ENCODE measurements at places on chromosomes 7 and 10.

DNA sequence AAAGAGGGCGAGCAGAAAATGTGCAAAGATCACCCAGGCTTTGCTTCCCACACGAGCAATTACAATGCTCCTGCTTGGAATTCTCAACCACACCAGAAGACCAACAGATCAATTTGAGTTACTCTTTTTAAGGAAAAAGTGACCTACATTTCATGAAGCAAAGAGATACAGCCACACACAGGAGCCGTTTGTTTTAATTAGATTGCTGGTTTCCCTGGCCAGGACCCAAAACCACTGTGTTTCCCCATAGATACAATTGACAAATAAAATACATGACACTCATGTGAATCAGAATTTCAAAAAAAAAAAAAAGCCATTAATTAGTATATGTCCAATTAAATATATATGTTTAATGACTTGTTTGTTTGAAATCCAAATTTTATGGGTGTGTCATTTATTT is 458.3 kb downstream of the PLXDC2 start:
- DNase-seq = no peak

DNA sequence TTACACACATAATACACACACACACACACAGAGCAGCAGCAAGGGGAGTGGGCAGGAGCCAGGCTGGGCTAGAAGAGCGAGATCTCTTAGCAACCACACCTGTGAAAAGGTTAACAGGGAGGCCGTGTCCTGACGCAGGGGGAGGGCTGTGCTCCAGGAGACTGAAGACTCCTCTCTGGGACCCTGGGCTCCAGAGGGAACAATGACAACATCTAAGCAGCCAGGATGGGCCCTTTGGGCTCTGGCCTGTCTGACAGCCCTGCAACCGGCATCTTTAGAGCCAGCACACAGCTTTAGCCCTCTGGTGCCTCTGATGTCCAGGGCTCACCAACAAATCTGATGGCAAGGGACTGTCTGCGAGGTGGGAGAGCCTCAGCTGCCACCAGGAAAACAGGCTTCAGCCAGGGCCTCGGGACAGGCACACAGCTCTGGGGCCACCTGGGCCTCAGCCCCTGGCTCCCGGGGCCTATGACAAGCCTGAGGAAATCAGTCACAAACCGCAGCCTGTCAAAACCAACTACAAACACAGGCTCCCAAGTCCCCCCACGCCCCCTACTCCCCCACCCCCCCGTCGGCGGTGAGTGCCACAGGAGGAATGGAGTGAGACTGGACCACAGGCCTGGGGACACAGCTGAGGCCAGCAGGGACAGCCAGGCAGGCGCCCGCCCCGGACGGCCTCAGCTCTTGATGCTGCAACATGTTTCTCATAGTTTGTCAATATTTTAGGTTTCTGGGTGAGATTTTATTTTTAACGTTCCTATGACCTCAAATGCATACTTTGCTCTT is 102.8 kb downstream of the TNS3 start:
- no peak for DNase-seq

DNA sequence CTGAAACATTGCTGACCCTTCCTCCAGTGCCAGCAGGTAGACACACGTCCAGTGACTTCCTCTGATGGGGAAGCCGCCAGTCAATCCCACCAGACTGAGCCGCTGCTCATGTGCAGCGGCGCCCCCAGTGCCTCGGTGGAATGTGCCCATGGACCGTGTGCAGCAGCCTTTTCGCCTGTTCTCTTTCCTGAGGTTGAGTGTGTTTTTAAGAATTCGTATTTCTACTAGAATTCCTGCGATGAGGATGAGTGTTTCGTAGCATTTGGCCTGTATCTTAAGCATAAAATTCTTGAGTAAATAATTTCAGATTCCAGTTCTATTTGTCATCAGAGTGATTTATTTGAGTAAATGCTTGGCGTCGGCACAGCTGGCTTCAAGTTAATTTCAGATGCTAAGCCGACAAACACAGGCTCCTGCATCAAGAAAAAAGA is 35.4 kb downstream of the BNIP3 start:
- DNase-seq = no peak

GRCh38 chr7:140229101-140229525 is 52.3 kb upstream of the KDM7A start:
- DNase-seq = no peak

DNA sequence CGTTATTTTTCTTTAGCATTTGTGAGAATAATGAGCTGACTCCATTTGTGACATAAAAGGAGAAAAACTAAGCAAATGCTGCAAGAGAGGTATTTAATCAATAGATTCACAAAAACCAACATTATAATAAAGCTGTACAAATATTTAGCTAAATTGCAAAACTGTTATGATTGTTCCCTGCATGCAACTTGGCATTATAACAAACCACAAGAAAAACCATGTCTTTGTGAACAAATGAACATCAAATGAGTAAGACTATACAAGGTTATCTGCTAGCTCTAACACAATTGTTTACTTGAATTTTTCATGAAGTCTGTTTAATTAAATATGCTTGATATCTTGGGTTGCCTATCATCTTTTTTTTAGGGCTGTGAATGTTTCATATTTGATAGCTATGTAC is 50.8 kb upstream of the PPP1R9A start:
- DNase-seq = no peak

- DNase-seq = no peak
Observed at GRCh38 chr7:36204929-36205635, 52.0 kb downstream of the EEPD1 start.

DNA sequence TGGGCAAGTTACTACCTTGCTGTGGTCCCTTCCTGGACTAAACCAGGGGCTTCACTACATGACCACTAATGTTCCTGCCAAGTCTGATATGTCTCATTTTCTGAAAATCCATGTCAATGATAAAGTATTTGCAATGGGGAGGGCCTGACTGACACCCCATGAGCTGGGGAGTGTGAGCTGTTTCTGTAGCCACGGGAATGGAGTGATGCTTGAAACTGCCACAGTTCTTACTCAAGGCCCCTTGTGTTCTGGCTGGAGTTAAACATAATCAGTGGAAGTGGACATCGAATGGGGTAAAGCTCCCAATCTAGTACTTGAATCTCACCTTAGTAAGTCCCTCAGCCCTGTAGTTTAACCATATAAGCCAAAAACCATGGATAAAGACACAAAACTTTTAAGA is 61.9 kb upstream of the PDLIM1 start:
- no peak for DNase-seq

DNA sequence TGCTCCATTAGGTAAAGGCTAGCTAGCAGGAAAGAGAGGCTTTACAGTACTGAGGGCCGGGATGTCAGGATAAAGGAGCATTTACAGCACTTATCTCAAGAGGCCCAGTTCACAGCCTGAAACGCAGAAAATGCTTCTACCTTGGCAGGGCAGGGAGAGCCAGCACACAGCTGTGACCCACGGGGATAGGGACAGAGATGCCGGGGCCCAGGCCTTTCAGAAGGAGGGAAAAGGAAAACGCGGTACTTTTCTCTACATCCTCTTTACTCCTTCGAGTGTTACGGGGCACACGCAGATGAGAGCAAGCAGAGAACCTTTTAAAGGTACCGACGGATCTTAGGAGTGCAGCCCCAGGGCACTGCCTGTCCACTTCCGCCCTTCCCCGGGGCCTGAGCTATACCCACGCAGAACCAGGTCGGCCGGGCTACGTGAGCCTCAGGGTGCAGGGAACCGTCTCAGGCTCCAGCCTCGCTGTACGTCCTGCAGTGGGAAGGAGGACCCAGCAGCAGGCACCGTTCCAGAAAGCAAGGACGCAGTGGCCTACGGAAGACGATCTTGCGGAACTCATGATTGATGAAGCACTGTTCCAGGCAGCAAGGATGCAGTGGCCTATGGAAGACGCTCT is 232.3 kb downstream of the ELFN1 start:
- DNase-seq = no peak

DNA sequence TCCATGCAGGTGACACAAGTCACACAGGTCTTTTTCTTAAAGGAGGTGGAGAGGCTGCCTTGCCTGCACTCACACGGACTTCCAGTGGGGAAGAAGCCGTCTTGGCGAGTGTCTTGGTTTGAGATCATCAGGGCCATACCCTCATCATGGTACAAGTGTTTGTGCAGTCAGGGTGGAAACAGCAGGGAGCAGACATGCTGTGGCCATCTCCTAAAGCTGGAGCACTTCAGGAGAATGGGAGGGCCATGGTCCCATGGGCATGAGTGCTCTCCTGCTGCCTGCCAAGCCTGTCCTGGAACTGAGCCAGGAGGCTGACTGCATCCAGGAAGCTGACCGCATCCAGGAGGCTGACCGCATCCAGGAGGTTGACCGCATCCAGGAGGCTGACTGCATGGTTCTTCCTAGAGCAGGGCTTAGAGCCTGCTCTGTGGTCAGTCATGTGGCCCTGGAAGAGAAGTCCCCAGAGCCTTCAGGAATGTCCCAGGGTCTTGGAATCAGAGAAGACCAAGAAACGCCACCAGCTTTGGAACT is 98.4 kb downstream of the ADARB2 start:
- DNase-seq = no peak

DNA sequence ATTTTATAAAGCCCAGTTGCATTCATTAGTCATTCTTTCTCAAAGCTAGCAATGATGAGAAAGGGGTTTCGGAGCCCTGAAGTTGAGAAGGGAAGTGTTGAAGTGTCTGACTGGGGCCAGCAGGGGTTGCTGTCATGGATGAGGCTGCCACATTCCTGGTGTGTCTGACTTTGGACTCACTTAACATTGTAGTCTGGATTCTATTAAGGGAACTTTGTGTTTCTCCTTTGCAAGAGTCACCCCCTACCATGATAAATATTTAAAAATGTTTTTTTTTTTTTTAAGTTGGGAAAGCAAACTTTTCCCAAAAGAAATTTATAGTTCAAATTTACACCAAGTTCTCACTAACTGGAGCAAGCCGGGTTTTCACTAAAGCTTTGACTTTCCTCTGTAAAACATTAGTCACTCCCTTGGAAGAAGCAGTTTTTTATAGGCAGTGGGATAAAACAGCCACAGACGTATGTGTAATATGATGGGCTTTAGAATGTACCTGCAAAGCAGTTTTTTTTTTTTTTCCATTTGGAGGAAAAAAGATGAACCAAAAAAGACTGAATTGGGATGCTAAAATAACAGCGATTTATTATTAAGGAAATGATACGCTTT is 243.6 kb downstream of the TWIST1 start:
- DNase-seq = no peak

DNA sequence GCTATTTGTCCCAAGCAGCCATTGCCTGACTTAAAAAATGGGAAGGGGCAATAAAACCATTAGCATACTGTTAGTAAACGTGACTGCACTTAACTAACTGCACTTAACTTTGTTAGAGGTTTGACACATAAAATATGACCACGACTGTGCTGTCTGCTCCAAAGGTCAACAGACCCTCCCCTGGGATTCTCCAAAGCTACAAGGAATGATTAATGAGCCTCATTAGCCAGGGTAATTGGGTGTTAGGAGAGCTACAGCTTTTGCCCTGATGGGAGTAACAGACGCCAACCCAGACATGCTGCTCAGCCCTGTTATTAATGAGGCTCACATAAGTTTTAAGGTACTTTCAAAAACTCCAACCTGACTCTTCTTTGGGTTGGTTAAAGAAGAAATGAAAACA is 129.4 kb upstream of the PLPP4 start:
- no peak for DNase-seq

DNA sequence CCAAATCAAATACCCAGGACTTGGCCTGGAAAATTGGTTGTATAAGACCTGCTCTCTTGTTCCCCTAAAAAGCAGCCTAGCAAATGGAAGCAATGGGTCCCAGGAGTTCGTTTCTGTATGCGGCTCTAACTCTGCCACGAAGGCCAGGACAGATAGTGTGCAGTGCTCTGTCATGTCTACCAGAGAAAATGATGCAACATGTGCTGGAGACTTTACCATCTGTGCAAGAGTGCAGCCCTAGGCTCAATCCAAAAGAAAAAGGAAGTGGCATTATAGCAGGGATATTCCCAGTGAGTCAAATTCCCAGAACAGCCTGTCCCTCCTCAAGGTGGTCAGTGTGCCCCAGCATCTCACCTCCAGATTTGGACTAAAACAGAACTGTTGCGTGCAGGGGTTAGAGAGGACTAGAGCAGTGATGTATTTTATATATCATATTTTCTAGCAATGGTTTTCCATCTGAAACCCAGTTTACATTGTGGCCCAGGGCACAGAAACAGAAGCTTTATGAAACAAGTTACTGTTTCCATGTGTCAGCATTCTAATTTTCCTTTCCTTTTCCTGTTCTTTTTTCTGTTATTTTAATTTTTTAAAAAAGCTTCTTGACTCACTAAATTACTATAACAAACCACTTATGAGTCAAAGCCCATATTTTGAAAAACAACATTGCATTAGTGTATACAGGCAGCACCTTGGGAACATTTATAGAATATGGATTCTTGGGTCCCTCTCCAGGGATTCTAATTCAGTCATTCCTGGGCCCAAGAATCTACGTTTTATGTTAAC is 311.2 kb downstream of the RNLS start:
- no peak for DNase-seq

GRCh38 chr10:129126982-129127381 is 340.1 kb upstream of the MGMT start:
- DNase-seq = no peak

- no peak for DNase-seq
Observed at GRCh38 chr7:51078653-51079052, 238.0 kb downstream of the COBL start.

DNA sequence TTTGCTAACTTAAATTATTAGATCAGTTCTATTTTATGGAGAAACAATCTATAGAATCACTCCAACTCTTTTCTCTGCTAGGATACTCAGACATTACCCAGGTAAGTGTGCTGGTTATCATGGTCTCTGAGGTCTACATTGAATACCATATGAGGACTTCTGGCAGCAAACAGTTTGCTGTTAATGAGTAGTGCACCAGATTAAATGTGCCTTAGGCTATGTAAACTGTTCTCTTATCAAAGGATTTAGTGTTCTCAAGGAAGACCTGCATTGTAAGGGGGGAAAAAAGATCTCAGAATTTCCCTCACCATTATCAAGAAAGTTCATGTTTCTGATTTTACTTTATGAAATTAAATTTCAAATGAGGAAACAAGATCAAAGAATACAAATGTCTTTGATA is 107.5 kb downstream of the ITGB8 start:
- DNase-seq = no peak

DNA sequence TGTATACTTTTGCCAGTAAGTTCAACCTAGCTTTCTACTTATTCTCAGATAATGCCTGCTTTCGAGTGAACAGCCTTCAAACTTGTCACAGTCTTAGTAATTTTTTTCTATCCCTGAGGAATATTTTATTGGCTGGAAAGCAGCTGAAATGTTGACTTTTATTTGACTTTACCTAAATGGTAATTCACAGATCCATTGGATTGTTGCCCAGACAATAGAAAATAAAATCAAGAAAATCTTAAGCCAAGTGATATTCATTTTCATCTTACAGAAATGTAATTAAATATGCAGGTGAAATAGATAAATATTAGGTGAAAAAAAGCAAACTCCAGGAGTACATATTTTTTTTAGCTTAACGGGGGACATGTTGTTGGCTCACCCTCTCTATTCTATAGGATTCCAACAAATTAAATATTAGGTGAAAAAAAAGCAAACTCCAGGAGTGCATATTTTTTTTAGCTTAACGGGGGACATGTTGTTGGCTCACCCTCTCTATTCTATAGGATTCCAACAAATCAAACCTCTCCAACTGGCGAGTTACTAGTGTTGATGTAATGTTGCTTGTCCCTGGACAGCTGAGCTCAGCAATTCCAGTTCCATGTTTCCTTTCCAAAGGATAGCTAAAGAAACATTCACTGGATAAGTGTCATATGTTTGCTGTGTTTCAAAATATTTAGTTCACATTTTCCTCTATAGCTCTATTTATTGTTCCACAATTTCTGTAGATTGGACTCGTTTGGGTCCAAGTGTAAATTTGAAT is 4.2 kb downstream of the TMEM26 start:
- no peak for DNase-seq

All from CD4-positive, alpha-beta T cell treated with Interferon alpha-2 for 1 hour (primary cell).